ENCODE measurements at places on chromosomes 13 and 19.
A peak's percentile ranks its signal among the peaks of the same experiment; 100 is the strongest.

DNA sequence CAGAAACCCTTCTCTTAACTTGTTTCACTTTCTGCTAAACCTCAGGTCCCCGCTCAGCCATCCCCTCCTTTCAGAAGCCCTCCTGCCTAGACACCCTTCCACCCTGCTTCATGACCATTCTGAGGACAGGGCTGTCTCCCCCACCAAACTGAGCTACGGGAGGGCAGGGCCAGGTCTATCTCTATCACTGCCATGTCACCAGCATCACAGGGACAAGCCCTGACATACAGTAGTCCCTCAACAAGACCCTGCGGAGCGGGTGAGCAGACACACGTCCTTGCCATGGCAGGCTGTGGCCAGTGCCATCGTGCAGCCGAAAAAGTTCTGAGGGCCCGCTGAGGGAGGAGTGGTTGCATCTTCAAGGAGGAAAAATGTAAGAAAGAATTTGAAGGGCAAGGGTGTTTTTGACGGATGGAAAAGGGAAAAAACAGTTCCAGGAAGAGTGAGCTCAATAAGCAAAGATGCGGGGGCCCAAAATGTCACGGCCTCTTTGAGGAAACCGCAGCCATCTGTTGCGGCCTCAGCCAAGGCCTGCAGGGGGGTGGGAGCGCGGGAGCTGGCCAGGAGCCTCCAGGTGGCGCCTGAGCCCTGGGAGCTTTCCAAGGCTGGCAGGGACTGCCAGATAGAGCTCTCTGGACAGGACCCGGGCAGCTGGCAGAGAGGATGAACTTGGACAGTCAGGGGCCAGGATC, 8.1 kb downstream of the PTGIR start:
- peak; percentile 44 for DNase-seq

DNA sequence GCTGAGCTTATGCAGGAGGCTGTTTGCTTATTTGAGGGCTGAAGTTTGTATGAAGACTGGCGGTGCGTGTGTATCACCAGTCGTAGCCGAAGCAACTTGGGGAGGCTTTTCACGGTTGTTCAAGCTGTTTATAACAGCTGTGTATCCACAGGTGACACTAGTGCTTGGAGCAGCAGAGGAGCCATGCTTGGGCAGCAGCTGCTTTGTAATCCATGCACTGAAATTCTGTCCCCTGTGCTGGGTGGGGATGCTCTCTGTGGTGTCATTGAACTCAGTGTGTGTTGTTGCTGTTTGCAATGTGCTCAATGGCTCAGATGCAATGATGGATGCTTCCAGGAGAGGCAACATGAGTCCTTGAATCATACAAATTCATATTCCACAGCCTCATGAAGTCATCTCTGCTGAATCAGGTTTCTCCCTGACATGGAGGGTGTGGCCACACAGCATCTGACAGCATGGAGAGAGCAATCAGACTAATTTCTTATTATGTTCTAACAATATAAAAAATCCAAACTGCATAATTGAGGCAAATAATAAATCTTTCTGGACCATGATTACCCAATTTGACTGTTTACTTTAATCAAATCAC, 18.8 kb upstream of the GTF3A start:
- DNase-seq, result no peak

DNA sequence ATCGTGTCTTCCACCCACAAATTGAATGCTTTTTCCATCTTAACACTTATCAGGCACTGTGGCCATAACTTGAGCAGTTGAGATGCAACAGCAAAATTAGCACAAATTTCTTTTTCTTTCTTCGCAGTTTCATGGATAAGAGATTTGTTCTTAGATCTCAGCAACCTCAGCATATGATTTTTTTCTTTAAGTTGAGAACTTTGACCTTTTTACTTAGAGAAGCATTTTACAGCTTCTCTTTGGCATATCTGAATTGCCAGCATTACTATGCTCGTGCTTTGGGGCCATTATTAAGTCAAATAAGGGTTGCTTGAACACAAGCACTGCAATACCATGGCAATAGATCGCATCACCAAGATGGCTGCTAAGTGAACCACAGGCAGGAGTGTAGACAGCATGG, 16.1 kb downstream of the USPL1 start:
- no peak for DNase-seq

- DNase-seq, result no peak
Observed at GRCh38 chr13:27744801-27745200, 47.5 kb upstream of the GSX1 start.

- DNase-seq, result no peak
Observed at GRCh38 chr19:18183529-18183928, 9.5 kb upstream of the MPV17L2 start.

GRCh38 chr13:44278166-44278565, 95.5 kb upstream of the SERP2 start:
- DNase-seq, result no peak

DNA sequence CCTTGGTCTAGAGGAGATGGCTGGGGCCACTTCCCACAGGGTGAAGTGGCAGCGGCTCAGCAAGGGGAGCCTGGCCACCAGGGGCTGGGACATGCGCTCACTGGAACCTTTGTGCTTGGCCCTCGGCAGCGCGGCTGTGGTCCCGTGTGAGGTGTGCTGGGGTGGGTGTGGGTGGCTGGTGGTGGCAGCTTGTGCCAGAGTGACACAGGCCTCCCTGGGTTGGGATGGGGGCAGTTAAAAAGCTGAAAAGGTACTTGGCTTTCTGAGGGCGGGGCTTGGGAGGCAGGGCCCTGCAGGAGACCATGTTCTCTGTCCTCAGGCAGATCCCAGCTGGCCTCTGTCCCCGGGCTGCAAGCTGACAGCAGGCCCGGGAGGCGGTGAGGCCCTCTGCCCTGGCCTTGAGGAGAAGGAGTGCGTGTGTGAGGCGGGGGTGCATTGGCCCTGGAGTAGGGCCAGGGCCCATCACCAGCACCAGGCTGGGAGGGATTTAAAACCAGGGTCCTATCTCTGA, 17.3 kb downstream of the MPND start:
- no peak for DNase-seq

GRCh38 chr19:13020002-13020414, 24.7 kb downstream of the NFIX start:
- DNase-seq, result peak; percentile 72

- peak; percentile 24 for DNase-seq
Observed at GRCh38 chr13:109971456-109972090, 185.2 kb upstream of the IRS2 start.

Data from mammary epithelial cell (primary cell).